ENCODE measurements at places on chromosomes 5 and 9.

DNA sequence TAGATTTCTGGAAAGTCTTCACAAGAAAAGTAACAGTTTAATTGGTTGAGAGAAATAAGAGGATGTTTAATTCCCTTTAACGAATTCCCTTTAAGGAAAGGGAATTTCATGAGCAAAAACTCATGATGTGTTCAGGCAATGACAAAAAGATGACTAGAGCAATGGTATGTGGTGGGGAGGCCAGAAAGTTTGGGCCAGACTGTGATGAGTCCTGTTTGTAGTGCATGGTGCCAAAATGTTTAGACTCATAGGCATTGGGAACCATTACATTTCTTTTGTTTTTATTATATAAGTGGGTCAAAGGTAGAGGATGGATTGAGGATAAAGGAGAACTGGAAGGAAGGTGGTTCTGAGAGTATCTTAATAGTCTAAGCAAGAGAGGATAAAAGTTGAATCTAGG, 10.9 kb downstream of the CNTRL start:
- peak; percentile 54 for DNase-seq

- DNase-seq = no peak
Measured at GRCh38 chr5:14247054-14247386, 103.9 kb downstream of the TRIO start.

GRCh38 chr5:160352308-160352707, 18.1 kb downstream of the C1QTNF2 start:
- DNase-seq = no peak

DNA sequence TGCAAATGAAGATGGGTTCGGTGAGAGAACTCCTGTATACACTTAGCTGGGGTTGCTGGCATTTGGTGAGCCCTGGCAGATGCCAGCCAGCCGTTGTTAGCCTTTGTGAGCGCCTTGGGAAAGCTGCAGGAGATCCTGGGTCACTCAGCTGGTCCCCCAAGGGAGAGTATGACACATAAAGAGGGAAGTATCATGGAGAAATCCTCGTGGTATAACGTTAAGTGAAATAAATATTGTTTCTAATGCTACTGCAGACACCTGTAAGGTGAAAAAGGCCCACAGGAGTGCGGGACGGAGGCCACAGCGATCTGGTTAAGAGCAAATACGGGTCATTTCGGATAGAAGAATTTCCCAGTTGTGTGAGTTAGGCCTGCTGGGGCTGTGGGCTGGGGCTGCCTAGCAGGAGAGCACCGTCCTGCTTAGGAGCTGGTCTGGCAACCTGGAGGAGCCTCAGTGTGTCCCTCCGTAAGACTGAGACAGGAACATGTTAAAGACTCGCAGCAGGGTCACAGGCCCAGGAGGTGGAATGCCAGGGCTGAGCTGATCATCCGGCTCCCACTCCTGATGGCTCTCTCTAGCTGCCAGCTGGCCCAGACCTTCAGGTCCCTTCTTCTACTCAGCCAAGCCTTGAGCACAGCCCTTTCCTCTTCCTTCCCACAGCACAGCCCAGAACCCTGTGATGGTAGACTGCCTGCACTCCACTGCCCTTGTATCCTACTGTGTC, 4.9 kb downstream of the NKX2-5 start:
- DNase-seq = no peak

- no peak for DNase-seq
Measured at GRCh38 chr5:30368064-30368463, 825.4 kb upstream of the CDH6 start.

- DNase-seq = peak; percentile 64
Measured at GRCh38 chr5:65076251-65076869, 307.6 kb downstream of the CWC27 start.

GRCh38 chr5:15013654-15014463, 142.3 kb upstream of the ANKH start:
- peak; percentile 78 for DNase-seq

GRCh38 chr5:87872986-87873385, 395.7 kb downstream of the TMEM161B start:
- DNase-seq = no peak

DNA sequence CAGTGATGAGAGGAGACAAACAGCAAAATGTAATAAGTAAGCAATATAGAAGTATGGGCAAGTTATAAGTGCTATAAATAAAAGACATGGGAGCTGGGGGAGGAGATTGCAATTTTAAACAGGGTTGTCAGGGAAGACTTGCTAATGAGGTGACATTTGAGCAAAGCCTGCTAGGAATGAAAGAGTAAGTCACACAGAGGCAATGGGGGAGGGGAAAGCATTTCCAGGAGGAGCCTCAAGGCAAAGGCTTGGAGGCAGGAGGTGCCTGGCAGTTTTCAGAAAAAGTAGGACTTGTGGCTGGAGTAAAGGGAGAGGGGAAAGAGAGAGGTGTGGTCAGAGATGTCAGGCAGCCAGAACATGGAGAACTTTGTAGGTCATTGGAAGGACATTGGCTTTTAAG, 124.4 kb upstream of the NMUR2 start:
- no peak for DNase-seq

- DNase-seq = peak; percentile 53
Measured at GRCh38 chr9:19156805-19157204, 29.5 kb upstream of the PLIN2 start.

- DNase-seq = peak; percentile 29
Measured at GRCh38 chr9:75265525-75265972, 177.2 kb downstream of the OSTF1 start.

GRCh38 chr9:122354536-122355199, 16.2 kb upstream of the PTGS1 start:
- DNase-seq = no peak

Data from AG10803 (cell line).